Anterior cingulate cortex (tissue), 58 donors: ENCODE measurements at places on chromosomes 1 and 21.

GRCh38 chr1:97139512-97139911 is 417.9 kb downstream of the PTBP2 start:
- DNase-seq: no peak

- no peak for DNase-seq
Measured at GRCh38 chr21:36945496-36946138, 20.9 kb downstream of the HLCS start.

DNA sequence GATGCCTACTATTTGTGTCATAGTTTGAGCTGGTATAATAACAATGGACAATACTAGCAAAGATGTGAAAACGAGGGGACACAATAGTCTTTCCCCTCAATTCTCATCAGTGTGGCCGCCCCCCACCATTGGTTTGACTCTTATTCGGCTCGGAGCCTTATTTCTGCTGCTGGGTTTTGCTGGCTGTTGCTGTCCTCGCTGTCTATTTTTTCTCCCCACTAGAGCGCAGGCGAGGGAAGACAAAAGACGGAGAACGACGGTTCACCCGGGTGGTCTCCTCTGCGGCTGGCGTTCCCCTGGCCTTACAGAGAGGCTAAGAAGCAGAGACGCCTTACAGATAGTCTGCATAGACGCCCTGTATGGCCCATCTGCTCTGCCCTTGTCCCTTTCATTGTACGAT is 19.4 kb downstream of the CLIC6 start:
- no peak for DNase-seq

DNA sequence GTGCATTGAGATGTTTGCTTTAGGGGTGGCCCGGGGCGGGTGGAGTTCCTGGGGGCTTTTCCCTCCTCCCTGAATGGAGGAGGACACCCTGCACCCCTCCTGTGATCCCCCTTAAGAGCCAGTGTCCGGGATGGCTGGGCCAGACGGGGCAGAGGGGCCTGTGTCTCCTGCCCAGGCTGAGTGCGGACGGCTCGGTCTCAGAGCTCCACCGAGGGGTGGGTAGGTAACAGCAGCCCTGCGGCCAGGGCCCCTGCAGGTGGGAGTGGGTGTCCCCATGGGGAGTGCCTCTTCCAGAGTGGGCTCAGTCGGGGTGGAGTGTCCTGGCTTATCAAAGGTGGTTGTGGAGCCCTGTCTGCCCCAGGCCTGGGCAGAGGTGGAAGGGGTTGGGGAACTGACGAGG is 23.1 kb downstream of the TP73 start:
- DNase-seq: no peak

DNA sequence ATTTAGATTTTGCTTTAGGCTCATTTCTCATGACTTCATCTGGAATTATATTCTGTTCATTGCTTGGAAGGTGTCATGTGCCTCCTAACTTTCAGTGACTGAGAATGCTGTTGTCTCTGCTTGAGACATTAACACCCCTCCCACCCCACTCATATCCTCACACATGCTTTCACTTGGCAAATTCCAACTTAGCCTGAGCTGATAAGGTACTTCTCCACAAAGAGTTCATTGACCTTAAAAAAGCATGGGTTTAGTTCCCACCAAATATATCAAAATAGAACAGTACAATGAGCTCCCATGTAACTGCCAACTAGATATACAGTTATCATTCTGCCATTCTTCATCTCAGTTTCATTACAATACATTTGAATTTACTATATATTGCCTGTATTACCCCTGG is 576.5 kb upstream of the ADGRL2 start:
- no peak for DNase-seq

- DNase-seq: no peak
Measured at GRCh38 chr1:53273526-53273925, 35.2 kb upstream of the MAGOH start.

GRCh38 chr21:41802684-41803083 is 35.8 kb upstream of the RIPK4 start:
- peak; percentile 20 for DNase-seq

DNA sequence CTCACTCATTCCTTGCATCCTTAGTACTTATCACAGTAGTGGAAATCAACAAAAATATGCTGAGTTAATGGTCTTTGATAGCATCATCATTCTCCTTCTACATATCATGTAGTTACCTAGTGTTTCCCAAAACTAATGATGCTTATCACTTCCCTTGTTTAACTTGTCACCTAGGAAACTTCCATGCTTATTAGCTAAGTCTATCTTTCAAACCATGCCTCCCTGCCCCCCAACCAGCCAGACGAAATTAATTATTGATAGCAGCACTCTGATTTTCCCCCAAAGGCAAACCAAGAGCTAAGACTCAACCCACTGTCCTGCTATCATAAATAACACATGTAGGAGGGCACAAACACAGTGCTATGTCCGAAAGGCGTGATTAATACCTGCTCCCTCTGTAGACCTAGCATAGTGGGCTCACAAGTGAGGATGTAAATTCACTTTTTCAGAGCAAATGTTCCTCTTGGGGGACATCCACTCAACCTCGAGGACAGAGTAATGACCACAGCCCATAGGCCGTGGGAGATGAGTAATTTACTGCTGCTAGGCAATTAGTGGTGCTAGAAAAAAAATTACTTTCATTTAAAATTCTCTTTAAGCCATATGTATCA is 25.8 kb upstream of the LPAR3 start:
- DNase-seq: no peak

DNA sequence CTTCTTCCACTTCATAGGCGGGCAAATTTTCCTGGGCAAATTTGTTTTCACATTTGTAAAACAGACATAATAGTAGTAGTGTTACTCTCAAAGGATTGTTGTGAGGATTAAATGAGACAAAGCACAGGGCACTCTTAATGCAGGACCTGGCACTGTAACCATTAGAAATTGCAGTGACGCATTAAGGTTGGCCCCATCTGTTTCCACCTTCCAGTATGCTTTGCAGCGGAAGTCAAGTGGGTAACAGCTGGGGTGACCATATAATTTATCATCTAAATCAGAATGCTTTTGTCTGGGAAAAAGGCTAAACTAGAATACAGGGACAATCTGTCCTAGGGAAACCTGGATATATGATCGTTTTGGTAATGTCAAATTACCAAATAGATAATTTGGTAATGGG is 132.5 kb upstream of the CACHD1 start:
- no peak for DNase-seq

- DNase-seq: no peak
Measured at GRCh38 chr1:33176362-33176850, 5.4 kb downstream of the TRIM62 start.

- no peak for DNase-seq
Measured at GRCh38 chr1:164563721-164564360, 4.9 kb downstream of the PBX1 start.

GRCh38 chr1:5955479-5955977 is 36.7 kb downstream of the NPHP4 start:
- DNase-seq: no peak

- no peak for DNase-seq
Measured at GRCh38 chr1:27011058-27011764, 1.4 kb downstream of the TENT5B start.
